ENCODE measurements at places on chromosomes 2 and 18.

- no peak for DNase-seq
Measured at GRCh38 chr2:47155091-47155876, at the start of gene STPG4. Gene STPG4, minus strand, starts transcription at chr2:47155308. Its CDS starts 57 bp downstream, at chr2:47155251.

- DNase-seq: peak; percentile 71
Measured at GRCh38 chr2:215751200-215751910, 262.0 kb downstream of the MREG start.

DNA sequence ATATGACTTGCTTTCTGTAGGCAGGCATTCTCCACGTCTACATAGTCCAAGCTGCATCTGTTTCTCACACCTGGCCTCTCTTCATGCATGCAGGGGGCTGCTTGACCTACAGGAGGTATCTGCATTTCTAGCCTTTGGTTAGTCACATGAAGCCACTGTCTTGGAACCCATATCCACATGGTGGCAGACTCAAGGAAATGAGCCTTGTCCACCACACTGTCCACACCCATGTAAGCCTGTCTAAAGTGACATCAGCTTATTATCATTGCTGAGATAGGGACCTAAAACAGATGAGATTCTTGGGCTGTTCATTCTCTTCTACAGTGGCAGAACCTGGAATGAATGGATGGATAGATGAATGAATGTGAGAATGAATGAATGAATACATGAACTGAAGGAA is 160.4 kb downstream of the DOCK10 start:
- DNase-seq: peak; percentile 26

DNA sequence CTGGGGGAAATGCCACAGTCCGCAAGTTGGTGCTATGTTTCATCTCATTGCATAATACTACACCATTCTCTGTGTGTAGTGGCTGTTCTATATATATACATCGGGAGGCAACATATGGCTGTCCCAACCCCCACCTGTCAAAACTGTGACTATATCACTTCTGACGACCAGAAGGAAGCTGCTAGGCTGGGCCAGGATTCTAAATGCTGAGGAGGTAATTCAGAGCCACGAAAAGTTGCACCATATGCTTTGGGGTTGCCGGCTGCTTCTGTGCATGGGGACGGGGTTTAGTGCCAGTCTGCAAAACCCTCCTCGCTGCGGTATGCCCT is 117.3 kb downstream of the MSH2 start:
- no peak for DNase-seq

DNA sequence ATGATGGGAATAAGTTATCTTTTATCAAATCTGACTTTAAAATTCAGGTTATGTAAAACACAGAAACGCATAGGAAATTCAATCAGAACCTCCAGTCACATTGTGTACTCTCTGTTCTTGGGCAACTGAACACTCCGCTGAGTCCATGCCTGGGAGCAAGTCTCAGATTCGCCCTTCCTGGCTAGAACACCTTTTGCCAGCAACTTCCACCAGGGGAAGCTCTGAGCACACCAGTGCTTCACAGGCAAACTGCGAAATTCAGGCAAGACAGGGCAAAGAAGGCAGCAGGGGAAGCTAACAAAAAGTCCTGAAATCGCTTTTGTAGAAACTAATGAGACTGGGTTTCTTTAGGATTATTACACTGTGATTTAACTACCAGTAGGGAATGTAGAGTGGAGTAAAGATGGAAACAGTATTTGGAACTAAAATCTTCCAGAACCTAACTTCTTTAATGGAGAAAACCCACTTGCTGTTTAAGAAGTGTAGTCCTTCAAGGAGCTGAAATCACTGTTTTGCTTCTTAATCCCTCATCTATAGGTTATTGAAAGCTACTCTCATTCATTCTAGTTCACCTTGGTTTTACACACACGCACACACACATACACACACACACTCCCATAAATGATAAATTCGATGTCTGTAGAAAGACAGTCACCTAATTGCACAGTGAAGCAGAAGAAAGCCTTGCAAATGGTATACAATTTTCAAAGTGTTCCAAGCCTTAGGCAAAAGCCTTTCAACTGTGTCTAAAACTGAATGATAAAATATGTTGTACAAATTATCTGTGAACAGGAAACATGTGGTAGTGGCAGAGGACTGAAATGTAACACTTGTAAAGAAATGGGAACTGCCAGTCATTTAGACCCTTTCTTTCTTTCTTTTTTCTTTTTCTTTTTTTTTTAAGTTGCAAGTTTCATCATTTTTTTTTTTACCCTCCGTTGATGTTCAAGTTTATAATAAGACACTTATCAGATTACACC is 214.5 kb downstream of the TMEM182 start:
- no peak for DNase-seq

- DNase-seq: no peak
Measured at GRCh38 chr2:125070726-125071505, 1045.8 kb downstream of the CNTNAP5 start.

DNA sequence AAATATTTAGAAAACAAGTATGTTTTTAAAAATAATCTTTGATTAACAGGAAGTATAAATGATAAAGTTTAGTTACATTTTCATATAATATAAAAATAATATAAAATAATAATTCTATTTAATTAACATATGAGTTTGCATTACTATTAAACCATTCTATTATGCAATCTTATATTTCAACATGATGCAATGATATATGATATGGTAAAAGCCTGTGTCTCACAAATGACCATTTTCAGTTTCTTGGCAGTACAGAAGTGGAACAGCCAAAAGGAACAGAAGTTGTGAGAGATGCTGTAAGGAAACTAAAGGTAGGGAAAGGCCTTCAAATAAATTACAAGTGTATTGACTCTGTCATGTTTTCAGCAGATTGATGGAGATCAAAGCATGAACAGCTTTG is 230.8 kb downstream of the GULP1 start:
- DNase-seq: peak; percentile 31

GRCh38 chr18:70417847-70418246 is 129.0 kb downstream of the SOCS6 start:
- DNase-seq: no peak
